ENCODE measurements at places on chromosomes 13 and 19.

DNA sequence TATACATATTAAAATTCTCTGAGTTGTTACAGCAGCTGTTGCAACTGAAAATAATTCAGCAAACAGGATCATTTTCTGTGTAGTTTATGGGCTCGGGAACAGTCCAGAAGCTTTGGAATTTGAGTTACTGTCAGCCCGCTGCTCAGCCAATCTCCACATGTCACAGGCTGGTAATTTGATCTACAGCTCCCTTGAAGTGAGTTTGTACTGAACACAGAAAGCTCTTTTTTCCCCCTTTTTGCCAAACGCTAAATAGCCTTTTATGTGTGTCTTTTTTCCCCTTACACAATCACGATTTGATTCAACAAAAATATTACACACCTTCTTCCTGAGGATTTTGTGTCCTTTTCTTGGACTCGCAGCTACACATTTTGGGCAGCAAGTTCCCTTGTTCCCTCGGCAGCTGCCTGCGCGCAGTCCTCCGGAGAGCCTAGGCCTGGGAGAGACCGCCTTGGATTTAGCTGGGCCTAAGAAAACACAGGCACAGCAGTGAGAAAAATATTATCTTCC lies 371.4 kb downstream of the KCNRG start:
- DNase-seq = no peak

- DNase-seq = no peak
These were observed 211.5 kb downstream of the KLF12 start for GRCh38 chr13:73922493-73923393.

GRCh38 chr19:5973376-5973775 lies 4.6 kb downstream of the RANBP3 start:
- DNase-seq = no peak

DNA sequence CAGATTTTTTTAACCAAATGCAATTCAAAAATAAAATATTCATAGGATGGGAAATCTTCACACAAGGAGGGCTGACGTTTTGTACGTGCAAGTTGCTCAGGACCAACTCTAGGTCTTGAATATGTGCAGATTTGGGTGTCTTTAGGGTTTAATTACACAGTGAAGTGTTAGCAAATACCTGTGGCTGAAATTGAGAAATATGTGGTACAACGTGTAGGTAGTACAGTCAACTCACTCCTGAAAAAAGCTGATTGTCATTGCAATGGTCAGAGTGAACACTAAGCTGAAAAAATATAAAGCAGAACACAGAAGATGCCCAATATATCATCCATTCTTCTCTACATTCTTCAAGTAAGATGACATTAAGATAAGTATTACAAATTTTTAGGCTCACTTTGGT lies 314.3 kb downstream of the SLITRK1 start:
- no peak for DNase-seq

DNA sequence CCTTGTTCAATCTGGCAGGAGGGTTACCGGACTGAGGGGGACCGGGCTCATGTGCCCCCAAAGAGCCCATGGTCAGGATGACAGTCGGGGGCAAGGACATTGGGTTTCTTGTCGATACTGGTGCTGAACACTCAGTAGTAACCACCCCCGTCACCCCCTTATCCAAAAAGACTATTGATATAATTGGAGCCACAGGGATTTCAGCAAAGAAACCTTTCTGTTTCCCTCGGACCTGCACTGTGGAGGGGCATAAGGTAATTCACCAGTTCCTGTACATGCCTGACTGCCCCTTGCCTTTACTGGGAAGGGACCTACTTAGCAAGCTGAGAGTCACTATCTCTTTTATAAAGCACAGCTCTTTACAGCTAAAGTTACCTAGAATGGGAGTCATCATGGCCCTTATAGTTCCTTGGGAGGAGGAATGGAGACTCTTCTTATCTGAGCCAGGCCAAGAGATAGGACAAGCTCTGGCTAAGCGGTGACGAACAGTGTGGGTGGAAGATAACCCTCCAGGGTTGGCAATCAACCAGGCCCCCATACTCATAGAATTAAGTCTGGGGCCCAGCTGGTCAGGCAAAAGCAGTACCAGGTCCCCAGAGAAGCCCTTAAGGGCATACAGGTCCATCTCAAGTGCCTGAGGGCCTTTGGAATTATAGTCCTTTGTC lies 603.7 kb downstream of the UQCRFS1 start:
- DNase-seq = no peak

GRCh38 chr13:112343591-112343990 lies 32.6 kb upstream of the SPACA7 start:
- no peak for DNase-seq

GRCh38 chr19:18491995-18492953 lies 29.6 kb downstream of the ELL start:
- DNase-seq = no peak

DNA sequence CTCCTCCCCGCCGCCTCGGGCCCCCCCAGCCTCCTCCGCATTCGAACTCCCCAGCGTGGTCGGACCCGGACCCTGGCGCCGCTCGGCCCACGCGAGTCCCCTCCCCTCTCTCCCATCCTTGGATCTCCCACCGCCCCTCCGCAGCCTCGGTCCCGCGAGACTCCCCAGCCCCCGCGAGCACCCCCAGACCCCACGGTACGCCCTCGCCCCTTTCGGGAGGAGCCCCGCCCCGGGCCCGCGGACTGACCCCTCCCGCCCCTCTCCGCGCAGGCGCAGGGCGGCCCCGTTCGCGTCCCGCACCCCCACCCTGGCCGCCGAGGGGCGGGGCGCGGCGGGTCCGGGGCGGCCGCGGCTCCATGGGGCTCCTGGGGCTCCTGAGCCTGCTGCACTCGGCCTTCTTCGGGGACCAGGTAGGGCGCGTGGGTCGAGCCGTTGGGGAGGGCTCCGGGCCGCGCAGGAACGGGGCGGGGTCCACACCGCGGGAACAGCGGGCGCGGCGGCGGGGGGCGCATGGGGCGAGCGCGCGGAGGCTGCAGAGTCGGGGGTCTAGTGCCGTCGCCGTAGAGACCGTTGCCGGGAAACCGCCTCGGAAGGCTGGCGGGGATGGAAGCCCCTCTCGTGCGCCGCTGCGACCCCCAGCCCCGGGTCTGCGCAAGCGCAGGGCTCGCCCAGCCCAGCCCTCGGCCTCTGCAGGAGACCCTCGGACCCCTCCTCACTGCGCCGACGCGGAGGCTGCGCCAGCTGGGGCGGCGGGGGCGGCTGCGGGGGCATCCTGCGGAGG lies 3.8 kb upstream of the APC2 start:
- peak; percentile 86 for DNase-seq

GRCh38 chr13:51451134-51451466 lies 1.7 kb downstream of the INTS6 start:
- DNase-seq = no peak

DNA sequence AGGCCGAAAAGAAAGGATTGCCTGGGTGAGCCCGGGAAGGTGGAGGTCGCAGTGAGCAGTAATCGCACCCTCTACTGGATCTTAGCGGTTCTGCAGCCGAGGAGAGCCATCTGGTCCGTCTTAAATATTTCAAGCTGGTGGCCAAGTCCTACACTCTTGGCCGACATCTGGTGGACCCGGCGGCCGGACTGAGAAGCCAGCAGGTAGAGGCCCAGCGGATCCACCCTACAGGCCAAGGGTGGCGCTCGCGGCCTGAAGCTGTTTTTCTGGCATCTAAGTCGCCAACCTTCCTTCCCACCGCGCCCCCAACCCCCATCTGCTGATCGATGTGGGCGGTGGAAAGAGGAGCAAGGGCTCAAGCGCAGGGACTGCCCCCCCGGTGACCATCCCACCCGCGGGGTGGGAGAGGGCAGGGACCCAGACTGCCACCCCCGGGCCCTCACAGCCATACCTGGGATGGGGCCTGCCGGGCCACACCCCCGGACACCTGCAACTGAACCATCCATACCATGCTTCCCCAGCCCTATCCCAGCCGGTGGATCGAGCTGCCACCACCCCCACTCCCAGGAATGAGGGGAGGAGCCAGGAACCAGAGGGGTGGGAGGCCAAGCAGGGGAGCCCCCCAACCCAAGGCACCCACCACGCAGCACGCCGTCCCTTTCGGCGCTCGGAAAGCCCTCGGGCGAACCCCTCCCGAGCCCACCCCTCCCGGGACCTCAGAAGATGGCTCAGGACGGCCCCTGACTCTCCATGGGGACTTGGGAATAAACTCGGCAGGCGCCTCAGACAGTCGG lies 46.3 kb upstream of the ZNF730 start:
- DNase-seq = peak; percentile 45

DNA sequence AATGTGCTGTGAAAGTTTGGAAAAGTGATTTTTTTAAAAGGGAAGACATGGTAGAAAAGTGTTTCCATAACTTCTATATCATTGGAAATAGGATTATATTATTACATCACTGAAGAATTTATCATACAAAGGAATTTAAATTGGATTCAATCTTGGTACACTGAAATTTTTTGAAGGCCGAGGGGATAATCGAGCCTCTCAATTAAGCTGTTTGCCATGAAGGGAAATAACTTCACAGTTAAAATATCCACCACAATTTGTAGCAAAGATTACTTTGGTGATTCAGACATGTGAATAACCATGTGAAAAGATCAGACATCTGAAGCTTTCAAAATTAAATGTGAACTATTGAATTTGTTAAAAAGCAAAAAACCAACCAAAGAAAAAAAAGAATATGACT lies 215.3 kb downstream of the KLF5 start:
- no peak for DNase-seq

GRCh38 chr19:4059891-4060620 lies 6.6 kb downstream of the ZBTB7A start:
- DNase-seq = no peak

DNA sequence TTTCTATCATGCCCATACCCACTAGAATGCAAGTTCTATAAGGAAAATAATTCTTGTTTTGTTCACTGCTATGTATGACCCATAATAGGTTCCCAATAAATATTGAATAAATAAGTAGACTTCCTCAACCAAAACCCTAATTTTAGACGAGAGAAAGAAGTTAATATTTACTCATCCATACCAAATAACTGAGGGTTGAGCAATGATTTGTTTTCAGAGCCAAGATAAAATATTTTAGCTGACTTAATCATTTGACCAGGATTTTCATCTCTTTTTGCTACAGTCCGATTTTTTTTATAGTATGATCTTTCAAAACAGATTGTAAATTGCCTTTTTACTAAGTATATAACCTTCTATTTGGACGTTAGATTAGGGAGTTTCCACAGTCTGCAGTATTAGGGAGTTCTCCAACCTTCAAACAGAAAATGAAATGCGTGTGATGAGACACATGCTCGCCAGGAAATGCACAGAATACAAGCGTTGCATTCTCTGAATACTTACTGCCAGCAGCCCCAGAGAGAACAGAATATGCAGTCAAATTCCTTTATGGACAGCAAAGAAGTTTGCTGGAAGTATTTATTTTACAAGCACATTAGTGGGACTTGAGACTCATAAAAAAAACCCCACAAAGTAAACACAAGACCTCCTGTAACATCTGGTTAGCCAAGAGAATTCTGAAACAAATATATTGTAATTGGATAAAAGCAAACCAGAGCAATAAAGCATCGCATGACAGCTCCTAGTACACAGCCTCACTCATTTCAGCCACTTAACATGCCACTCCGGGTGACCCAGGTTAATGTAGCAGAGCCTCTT lies 230.0 kb downstream of the MYO16 start:
- DNase-seq = no peak

- no peak for DNase-seq
These were observed 103.9 kb downstream of the LMO7 start for GRCh38 chr13:75740031-75740430.

GRCh38 chr13:54640719-54641118 lies 1612.1 kb downstream of the OLFM4 start:
- no peak for DNase-seq

GRCh38 chr13:23865026-23865425 lies 24.2 kb downstream of the MIPEP start:
- DNase-seq = no peak

DNA sequence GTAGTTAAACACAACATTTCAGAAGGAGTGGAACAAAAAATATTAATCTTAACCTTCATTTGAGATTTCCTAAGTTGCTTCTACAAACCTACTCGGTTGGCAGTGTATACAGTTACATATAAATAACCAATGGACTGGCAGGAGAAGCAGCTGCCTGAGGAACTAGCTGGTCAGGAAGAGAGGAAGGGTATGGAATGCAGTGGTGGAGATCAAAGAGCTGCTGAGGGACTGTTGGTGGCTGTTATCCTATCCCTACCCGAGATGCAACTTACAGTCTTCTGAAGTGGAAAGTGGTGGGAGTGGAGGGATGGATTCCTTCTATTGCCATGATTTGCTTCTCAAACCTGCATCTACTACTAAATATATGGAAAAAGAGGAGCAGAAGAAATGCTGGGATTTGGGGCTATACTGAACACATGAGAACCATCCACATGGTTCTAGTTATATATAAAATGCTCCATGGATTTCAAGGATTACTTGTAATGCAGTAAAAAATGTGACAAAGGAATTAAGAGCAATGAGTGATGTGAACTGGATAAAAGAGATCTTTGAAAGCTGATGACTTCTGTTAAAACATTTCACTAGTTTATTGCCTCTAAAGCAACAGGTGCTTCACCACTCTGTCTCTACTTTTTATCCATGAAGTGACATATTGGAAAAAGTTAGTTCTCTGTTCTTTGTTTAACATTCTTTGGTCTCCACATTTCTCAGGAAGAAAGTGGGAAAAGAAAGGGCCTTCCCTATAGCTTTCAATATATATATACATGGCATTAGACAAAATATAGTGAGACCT lies 29.9 kb downstream of the MICU2 start:
- DNase-seq = no peak

DNA sequence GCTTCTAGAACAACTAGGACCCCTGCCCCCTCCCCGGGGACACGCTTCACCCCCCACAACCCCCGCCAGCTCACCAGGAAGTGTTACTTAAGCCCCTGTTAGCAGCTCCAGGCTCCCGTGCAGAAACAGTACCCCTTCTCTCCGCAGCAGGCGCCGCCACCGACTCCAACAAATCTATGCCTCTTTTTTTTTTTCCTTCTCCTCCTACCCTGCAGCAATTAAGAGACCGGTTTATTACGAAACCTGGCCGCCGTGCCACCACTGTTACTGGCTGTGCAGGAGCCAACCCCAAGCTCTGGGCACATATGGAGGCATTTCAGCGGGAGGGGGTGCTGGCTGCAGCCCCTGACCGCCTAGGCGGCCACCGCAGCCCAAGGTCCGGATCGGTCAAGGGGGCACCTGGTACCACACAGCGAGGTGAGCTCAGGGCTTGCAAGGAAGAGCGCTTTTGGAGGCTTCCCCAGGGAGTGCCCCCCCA lies 2.4 kb downstream of the GADD45B start:
- DNase-seq = no peak

- DNase-seq = no peak
These were observed 3.6 kb downstream of the ACTN4 start for GRCh38 chr19:38650911-38651584.

DNA sequence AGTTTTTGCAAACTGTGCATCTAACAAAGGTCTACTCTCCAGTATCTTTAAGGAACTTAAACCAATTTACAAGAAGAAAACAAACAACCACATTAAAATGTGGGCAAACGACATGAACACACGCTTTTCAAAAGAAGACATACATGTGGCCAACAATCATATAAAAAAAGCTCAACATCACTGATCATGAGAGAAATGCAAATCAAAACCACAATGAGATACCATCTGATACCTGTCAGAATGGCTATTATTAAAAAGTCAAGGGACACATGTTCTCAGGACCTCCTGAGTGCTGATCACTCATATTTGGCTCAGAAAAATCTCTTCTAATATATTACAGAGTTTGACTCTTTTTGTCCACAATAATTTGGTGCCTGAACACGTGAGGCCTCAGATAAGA lies 14.2 kb upstream of the LILRB1 start:
- DNase-seq = no peak

Data from GM13977 (cell line).